ENCODE measurements at places on chromosomes 12 and 14. TPM values are rescaled to one million over a fixed set of nuclear protein-coding genes. Genes with fewer than 3 reads are reported as not detected.

ASIC1 gene
- 6.7 TPM for polyA plus RNA-seq

CIDEB gene
- 0.33 TPM for polyA plus RNA-seq

PSMC1 gene
- 305 TPM for polyA plus RNA-seq

KLHDC1 gene
- polyA plus RNA-seq = 1.2 TPM

SLC25A21 gene
- 0.89 TPM for polyA plus RNA-seq

RIMBP2 gene
- not detected for polyA plus RNA-seq

CISTR gene
- not detected for polyA plus RNA-seq

SMOC1 gene
- 10.0 TPM for polyA plus RNA-seq

KRT80 gene
- polyA plus RNA-seq = 46.0 TPM

DNA sequence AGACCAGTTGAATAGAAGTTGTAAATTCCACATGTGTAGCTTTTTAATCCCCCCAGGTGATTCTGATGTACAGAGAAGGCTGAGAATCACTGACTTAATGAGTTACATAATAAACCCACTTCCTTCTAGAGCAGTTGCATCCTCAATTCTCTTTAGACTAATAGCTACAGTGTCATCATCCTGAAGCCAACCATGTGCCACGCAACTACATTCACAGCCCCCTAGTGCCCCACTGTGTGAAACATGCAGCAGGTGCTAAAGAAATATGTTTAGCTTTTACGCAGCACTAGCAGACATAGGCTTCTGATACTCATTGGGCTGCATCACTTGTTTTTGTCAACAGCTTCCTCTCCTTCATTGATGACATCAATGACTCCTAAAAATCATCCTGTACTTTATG, 1168.3 kb downstream of the BCL11B start:
- DNase-seq = no peak

DNA sequence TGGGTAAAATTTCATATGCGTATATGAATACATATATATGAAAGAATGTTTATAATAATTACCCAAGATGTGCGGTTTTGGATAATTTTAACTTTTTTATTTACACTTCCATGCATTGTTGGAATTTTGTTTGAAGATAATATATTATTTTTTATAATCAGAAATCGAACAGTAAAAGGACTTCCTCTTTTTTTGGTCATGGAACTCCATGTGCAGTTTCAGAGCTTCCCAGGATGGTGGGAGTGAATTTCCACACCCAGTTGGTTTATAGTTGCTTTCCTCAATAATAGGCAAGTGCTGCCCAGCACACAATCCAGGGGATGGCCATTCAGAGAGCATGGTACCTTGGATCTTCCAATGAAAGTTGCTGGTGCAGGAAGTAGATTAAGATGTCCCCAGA, 6.3 kb upstream of the EMP1 start:
- no peak for DNase-seq

GRCh38 chr12:82593143-82593542, 93.6 kb upstream of the TMTC2 start:
- no peak for DNase-seq

GRCh38 chr12:110937104-110937641, 16.8 kb upstream of the MYL2 start:
- DNase-seq = peak; percentile 65

GRCh38 chr14:75011356-75011994, 8.8 kb downstream of the EIF2B2 start:
- DNase-seq = no peak

DNA sequence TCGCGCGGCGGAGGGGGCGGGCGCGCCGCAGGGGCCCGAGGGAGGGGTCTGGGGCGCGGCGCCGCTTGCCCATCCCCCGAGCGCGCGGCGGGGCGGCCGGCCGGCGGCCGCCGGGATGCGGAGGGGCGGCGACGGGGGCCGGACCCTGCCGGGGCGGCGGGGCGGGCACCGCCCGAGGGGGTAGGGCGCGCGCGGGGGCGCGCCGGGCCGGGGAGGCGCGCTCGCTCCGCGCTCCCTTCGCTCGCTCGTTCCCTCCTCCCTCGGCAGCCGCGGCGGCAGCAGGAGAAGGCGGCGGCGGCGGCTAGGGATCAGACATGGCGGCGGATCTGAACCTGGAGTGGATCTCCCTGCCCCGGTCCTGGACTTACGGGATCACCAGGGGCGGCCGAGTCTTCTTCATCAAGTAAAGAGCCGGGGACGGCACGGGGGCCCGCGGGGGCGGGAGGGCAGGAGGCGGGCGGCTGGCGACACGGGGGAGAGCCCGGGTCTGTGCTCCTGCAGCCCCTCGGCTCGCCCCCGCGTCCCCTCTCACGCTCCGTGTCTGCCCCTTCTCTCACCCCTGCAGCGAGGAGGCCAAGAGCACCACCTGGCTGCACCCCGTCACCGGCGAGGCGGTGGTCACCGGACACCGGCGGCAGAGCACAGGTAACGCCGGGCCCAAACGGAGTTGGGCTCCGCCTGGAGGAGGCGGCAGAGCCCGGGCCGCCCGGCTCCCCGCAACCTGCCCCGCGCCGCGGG, at the start of gene PLEKHA5:
Gene PLEKHA5, plus strand, starts transcription at position 248 of the 738 bp plus-strand sequence. Its CDS starts 67 bp downstream, at position 315.
- DNase-seq = peak; percentile 64

GRCh38 chr14:84969501-84969900, 560.4 kb upstream of the FLRT2 start:
- DNase-seq = no peak

DNA sequence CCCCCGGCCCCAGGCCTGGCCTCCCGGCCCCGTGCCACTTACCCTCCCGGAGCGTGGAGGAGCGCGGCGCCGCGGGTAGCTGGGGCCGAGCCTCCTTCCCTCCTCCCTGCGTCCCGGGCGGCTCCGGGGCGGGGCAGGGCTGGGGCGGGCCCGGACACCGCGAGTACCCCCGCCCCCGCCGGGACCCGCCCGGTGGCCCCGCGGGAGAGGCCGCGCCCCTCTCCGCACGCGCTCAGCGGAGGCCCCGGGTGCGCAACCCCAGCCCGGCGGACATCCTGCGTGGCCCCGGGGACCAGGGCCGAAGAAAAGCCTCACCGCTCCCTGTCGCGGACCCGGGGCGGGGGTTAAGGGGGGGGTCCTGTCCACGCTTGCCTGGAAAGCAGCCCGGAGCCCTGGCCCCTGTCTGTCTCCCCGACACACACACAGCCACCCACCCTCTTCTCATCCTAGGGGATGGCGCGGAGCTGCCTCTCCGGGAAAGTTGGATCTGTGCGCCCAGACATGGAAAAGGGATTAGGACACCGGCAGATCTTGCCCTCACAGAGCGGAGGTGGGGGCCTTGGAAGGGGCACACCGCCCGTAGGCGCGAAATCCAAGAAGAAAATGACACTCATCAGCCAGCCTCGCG, at the start of gene SYNE3:
Gene SYNE3, minus strand, starts transcription at position 97 of the 628 bp plus-strand sequence. CDS start 40,829 bp downstream, outside the sequence.
- DNase-seq = no peak

- no peak for DNase-seq
These were observed 281.1 kb downstream of the AACS start for GRCh38 chr12:125346362-125346761.

DNA sequence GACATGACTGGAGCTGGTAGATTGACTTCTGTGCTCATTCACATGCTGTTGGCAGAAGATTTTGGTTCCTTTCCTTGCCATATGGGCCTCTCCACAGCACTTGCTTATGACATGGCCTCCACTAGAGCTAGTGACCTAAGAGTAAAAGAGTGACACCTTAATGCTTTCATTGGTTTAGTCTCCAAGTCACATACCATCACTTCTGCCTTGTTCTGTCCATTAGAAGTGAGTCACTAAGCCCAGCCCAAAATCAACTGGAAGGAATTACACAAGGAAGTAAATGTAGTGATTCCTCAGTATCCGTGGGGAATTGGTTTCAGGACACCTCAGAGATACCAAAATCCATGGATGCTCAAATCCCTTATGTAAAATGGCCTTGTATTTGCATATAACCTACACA, 81.3 kb downstream of the PPHLN1 start:
- peak; percentile 31 for DNase-seq

- no peak for DNase-seq
These were observed 45.4 kb downstream of the ALX1 start for GRCh38 chr12:85325442-85325841.

DNA sequence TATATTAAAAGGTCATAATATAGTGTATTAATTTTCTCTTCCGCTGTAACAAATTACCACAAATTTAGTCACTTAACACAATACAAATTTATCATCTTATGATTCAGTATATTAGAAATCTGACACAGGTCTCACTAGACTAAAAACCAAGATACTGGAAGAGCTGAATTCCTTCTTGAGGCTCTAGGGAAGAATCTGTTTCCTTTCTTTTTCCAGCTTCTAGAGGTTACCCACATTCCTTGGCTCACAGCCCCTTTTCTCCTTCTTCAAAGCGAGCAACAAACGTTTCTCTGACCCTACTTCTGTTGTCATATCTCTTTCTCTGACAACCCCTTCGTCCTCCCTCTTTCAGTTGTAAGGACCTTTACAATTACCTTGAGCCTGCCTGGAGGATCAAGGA, 43.4 kb upstream of the AMN1 start:
- no peak for DNase-seq

- no peak for DNase-seq
These were observed 14.6 kb upstream of the EEA1 start for GRCh38 chr12:92943482-92944250.

- no peak for DNase-seq
These were observed 6.9 kb downstream of the GALNT9 start for GRCh38 chr12:132322206-132323132.

DNA sequence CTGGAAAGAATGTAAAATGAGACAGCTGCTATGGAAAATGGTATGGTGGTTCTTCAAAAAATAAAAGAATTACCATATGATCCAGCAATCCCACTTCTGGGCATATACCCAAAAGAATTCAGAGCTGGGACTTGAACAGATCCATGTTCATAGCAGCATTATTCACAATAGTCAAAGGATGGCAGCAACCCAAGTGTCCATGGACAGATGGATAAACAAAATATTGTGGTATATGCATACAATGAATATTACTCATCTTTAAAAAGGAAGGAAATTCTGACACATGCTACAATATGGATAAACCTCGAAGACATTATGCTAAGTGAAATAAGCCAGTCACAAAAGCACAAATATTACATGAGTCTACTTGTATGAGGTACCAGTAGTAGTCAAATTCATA, 9.1 kb downstream of the RAB2B start:
- DNase-seq = no peak

- DNase-seq = peak; percentile 66
These were observed 238.5 kb downstream of the GPHN start for GRCh38 chr14:66746316-66747006.
